ENCODE measurements at places on chromosomes 7 and 10.

DNA sequence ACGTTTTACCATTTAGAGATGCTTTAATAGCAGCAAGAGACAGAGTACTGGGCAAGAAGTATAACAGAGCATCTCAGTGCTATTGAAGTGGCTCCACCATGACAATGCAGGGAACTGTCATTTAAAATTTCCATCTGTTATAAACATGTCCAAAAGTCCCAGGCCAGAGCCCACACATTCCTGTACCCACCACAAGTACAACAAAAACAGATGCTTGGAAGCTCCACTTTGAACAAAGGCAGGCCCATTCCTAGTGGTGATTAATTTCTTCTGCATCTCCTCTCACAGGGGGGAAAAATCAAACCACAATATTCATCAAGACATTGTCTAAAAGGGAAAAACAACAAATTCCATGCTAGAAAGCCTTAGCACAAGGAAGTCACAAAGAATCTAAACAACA, 627.9 kb downstream of the PARD3 start:
- DNase-seq = no peak

GRCh38 chr10:124287071-124287685, 131.5 kb downstream of the OAT start:
- no peak for DNase-seq

- DNase-seq = no peak
Observed at GRCh38 chr10:111435871-111436270, 359.0 kb downstream of the ADRA2A start.

GRCh38 chr10:132420981-132421846, 24.2 kb downstream of the PWWP2B start:
- DNase-seq = no peak

- DNase-seq = no peak
Observed at GRCh38 chr7:96538632-96539031, 171.0 kb downstream of the SEM1 start.

GRCh38 chr10:5147981-5148677, 36.8 kb downstream of the AKR1C8 start:
- no peak for DNase-seq

GRCh38 chr7:107563775-107564552, at the start of the genes COG5 and DUS4L:
TSS of gene COG5 (minus strand) at chr7:107563920. CDS start at chr7:107563896, 24 bp downstream.
TSS of gene DUS4L (plus strand) at chr7:107563971. CDS start at chr7:107567071, 3,100 bp downstream.
- no peak for DNase-seq

Data from NCI-H187 treated with DMSO at 0.1 percent for 48 hours (cell line).